Activated T-helper 2 cell treated with anti-CD3 and anti-CD28 coated beads, Interferon-gamma antibody, Interleukin-2, Interleukin-4, amounts not matched to agents 10 μg/mL and 5 μg/mL and 100 μg/mL, durations not matched to agents 14 hours and 24 hours and 36 hours (primary cell): ENCODE measurements at places on chromosomes 5 and 9. TPM values are rescaled to one million over a fixed set of nuclear protein-coding genes. Genes with fewer than 3 reads are reported as not detected.

Gene ERAP2
- total RNA-seq, result 46.8 and 49.3 TPM in 2 replicates

Gene SLC45A2
- not detected in 2 replicates for total RNA-seq

Gene PJA2
- 52.2 and 52.9 TPM in 2 replicates for total RNA-seq

Gene COL15A1
- total RNA-seq, result not detected in 2 replicates

Gene ZBTB43
- 16.4 and 22.3 TPM in 2 replicates for total RNA-seq

Gene JADE2
- total RNA-seq, result 76.8 and 81.2 TPM in 2 replicates

Gene GRXCR2
- not detected in 2 replicates for total RNA-seq

Gene TRPM6
- 0.05 and 0.09 TPM in 2 replicates for total RNA-seq

Gene FOXD4
- total RNA-seq, result 0.09 TPM in 1 of 2 replicates, not detected in the other

Gene CD14
- 0.39 TPM in 2 replicates for total RNA-seq

Gene CDC14B
- 6.5 and 6.9 TPM in 2 replicates for total RNA-seq
